GM23338 (cell line): ENCODE measurements at places on chromosomes 11 and 22. TPM values are rescaled to one million over a fixed set of nuclear protein-coding genes. Genes with fewer than 3 reads are reported as not detected.

The ROBO3 gene
- 8.0 and 17.0 TPM in 2 replicates for total RNA-seq

The HNRNPUL2 gene
- total RNA-seq: 18.3 and 21.7 TPM in 2 replicates

The KCNJ5 gene
- not detected in 2 replicates for total RNA-seq

The GAL gene
- 80.9 and 82.8 TPM in 2 replicates for total RNA-seq

The KRTAP5-2 gene
- total RNA-seq: not detected in 2 replicates

The SYCE3 gene
- total RNA-seq: not detected in 2 replicates

The FXYD6 gene
- total RNA-seq: 25.6 and 30.7 TPM in 2 replicates

The OR10A2 gene
- not detected in 2 replicates for total RNA-seq

The SCN3B gene
- 1.7 and 2.2 TPM in 2 replicates for total RNA-seq

The MOV10L1 gene
- 0.62 and 0.73 TPM in 2 replicates for total RNA-seq

The MMP13 gene
- not detected in 2 replicates for total RNA-seq

The SCARF2 gene
- total RNA-seq: 16.6 and 17.0 TPM in 2 replicates

The TNNT3 gene
- not detected in 2 replicates for total RNA-seq
